ENCODE measurements at places on chromosomes 5 and 9.

- no peak for DNase-seq
These were observed 34.2 kb upstream of the GRPEL2 start for GRCh38 chr5:149310947-149311658.

DNA sequence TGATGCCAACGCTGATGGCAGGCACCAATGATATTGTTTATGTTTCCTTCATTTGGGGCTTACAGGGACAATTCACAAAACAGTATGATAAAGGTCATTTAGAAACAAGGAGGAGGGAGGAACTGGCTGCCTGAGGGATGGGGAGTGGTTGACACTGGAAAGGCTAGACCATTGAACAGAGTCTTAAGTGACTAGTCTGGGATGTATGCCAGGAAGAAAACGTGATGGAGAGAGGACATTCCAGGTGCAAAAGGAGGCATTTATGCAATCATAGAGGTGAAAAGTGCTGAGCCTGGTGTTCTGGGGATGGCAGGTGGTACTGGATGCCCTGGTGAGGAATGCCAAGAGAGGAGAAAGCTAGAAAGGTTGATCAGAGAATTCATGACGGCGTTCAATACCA lies 153.4 kb downstream of the ZNF462 start:
- DNase-seq = no peak

- DNase-seq = no peak
These were observed 51.5 kb downstream of the IL31RA start for GRCh38 chr5:55902696-55903095.

DNA sequence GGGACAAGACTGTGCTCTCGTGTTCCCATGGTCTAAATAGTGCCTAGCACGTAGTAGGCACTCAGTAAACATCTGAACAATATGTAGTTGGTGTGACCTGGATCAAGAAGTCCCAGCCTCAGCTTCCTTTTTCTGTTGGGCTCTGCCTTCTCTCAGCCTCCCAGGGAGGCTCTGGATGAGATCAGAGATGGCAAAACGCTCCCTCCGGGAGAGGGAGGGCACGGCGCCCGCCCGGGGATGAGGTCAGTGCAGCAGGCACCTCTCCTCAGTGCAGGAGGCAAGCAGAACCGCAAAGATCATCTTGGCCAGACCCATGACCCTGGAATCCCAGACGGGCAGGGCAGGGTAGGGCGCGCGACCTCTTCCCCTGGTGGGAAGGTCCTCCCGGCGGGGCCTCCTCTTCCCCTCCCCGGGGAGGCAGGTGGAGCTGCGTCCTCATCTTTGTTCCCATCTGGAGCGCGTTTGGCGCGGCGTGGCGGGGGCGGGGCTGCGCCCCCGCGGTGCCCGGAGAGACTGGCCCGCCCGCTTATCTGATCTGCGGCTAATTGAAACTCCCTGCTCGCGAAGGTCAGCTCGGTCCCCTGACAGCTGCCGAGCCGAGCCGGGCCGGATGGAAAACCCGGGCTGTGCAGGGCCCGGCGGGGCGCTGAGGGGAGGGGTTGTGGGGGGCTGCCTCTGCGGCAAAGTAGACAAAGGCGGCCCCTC lies 60.9 kb downstream of the CXXC5 start:
- DNase-seq = peak; percentile 51

DNA sequence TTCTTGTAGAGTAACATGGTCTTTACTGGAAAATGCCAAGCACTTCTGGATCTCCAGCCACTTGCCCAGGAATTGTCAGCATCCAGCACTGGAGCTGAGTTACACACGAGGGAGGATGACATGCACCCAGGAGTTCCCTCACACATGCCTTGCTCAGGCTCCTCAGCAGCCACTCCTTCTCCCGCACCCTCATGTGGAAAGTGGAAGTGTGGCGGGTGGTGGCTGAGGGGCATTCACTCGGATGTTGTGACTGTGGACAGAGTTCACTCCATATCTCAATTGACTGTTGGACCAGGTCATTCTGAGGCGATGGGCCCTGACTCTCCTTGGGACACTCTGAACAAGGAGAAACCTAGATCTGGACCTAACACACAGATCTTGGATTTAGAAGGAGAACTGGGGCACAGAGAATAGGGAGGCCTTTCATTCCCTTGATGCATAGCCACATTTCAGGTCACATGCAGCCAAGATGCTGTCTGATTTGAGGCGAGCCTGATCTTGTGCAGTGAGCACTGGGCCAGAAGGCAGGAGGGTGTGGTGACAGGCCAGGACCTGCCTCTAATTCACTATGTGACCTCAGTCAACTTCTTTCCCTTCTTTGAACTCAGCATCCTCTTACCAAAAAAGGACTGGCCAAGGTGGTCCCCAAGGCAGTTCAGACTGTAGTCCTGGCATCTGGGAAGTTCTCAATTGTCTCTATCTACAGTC lies 62.1 kb downstream of the CYSTM1 start:
- DNase-seq = no peak

DNA sequence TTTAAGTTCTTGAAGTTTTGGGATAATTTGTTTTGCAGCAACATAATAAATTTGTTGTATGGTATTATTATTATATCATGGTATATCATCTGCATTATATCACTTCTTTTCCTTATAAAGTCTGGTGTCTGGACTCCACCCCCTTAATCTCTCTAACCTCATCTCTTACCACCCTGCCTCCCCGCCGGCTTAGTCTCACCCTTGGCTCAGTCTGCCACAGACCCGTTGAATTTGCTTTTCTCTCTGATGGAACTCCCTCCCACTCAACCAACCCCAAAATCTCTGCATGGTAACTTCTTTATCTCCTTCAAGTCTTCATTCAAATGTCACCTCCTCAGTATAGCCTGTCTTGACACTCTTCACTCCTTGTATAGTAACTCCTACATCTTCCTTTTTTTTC lies 29.6 kb upstream of the MATR3 start:
- no peak for DNase-seq
